SIG-M5 (cell line): ENCODE measurements at places on chromosomes 1 and 21.

DNA sequence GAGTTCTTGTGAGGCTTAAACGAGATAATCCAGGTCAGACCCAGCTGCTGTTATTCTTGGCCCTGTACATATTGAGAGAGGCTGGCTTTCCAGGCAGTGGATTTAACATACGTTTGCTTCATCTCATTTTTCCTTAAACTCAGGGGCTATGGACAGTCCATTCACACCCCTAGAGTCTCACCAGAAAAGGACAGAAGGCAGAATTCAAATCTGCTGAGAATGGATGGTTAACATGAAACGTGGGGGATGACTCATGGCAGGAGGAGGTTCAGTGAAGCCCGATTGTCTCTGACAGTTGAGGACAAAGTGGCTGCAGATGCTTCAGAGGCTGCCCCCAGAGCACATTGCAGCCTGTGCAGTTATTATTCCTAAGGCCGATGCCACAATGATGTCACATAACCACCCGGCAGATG is 39.5 kb downstream of the TGFB2 start:
- no peak for DNase-seq

DNA sequence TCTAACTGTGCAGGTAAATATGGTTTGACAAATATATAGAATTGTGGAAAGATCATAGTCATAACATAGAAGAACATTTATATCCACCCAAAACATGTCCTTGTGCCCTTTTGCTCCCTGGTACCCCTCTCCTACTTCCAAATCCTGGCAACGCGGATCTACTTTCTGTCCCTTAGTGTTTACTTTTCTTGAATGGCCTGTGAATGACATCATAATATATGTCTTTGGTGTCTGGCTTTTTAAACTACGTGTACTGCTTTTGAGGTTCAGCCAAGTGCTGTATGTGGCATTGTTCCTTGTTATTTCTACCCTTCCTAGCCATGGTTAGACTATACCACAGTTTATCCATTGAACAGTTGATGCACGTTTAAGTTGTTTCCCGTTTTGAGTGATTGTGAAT is 155.6 kb downstream of the SDCCAG8 start:
- DNase-seq = no peak

DNA sequence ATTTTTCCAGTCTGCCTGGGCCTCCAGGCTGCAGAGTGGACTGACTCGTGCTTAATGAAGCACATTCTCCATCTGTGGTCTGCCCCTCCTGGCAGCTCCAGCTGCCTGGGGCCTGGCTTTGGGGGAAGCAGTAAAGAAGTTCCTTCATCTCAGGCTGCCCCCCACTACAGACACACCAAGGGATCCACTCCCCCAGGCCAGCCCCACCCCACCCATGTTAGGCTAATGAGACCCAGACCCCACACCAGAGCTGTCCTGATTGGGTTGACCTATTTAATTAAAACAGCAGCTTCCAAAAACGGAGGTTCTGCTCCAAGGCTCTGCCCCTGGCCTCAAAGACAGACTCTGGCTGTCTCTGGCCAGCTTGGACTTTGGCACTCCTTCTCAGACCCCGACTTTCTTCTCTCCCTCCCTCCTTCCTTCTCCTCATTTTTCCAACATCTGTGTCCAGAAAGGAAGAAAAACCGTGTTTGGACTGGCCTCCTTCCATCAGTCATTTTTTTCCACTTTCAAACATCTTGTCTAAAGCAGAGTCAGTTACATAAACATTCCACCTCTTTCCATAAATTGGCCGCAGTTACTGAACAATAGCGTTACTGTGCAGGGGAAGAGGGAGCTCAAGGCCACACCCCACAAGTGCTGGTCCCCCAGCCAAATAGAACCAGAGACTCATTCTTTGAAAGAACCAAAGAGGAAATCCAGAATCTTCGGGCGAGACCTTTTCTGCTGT is 29.7 kb downstream of the SERTAD4 start:
- DNase-seq = no peak

DNA sequence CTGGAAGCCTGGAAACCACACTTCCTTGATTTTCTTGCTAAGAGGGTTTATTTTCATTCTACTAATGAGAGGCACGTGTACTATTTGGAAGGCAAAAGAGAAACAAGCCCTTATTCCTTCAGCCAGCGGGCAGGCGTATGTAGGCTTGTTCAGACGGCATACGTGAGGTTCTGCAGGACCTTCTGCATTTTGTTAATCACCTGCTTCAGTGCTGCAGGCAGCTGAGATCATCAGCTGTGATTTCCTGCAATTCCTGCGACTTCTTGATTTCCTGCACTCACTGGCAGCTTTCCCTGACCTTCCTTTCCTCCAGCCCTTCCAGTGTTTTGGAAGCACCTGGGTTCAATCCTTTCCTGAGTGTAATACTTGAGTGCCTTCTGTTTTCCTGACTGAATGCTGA is 43.4 kb downstream of the TSNAX start:
- DNase-seq = no peak

DNA sequence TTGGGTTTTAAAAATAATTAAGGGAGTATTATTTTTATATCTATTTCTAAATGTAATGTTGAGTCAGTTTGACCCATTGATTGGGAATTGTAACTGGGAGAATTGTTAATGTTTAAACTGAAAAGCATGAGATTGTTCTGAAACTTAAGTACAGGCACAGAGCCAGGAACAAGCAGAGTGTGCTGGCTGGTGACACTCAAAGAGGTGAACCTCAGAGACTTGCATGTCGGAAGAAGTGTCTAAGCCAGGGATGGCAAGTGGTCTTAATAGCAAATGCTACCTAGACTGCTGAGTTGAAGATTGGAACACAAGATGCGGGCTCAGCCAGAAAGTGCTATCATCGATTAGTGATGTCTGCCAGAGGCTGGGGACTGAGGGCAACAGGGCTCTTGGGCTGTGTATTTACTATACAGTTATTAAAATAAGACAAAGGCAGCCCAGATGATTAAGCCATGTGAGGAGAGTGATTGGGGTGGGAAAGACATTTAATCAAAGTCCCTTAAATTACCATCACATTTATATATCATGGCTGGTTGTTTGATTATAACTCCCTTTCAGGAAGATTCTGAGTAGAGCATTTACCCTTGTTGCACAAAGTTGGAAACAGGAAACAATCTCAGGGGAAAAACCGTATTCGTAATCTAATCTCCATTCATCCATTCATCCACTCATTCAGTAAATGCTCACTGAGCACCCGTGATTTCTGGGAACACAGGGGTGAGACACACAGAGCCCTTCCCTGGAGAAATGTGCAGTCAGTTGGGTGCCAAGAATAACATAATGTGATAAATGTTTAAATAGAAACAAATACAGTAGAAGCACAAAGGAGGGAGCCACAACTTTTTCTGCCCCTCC is 42.8 kb downstream of the C8A start:
- DNase-seq = no peak

- DNase-seq = no peak
These were observed 116.6 kb upstream of the IVNS1ABP start for GRCh38 chr1:185433667-185434066.

DNA sequence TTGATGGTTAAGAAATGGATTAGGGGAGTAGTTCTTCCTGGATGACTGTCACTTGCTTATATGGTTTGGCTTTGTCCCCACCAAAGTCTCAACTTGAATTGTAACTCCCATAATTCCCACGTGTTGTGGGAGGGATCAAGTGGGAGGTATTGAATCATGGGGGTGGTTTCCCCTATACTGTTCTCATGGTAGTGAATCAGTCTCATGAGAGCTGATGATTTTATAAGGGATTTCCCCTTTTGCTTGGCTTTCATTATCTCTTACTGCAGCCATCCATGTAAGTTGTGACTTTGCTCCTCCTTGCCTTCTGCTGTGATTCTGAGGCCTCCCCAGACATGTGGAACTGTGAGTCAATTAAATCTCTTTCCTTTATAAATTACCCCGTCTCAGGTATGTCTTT is 1621.1 kb downstream of the MRPL39 start:
- DNase-seq = no peak

- DNase-seq = no peak
These were observed 135.9 kb downstream of the SLC30A10 start for GRCh38 chr1:219792337-219793021.

DNA sequence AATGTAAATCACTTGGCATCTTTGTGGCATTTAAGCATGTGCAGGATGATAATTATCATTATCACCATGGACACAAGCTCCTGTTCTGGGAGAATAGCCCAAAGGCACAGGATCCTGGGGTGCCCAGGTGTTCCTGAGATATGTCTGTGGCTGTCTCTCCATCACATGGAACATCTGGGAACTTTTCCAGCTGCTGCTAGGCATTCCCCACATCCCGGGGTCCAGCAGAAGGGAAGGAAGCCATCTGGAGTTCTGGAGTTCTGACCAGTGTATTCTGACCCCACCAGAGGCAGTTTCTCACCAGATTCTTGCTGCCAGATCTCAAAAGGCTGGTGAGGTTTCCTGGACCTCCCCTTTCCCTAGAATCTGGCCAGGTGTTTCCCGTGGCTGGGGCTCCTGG is 259.7 kb upstream of the VAMP3 start:
- DNase-seq = no peak
